ENCODE measurements at places on chromosomes 4 and X.

DNA sequence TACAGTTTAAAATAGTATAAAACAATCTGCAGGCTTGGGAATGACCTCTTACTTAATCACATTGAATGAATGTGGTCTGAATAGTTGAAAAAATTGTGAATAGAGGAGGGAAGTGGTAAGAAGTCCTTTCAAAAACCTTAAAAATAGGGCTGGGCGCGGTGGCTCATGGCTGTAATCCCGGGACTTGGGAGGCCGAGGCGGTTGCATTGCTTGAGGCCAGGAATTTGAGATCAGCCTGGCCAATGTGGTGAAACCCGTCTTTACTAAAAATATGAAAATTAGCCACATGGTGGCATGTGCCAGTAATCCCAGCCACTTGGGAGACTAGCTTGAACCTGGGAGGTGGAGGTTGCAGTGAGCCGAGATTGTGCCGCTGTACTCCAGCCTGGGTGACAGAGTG is 36.5 kb downstream of the HERC3 start:
- no peak for DNase-seq

- DNase-seq, result no peak
Measured at GRCh38 chr4:13856387-13856786, 228.9 kb upstream of the BOD1L1 start.

- no peak for DNase-seq
Measured at GRCh38 chr4:111610681-111611080, 534.6 kb upstream of the FAM241A start.

- no peak for DNase-seq
Measured at GRCh38 chr4:164755432-164755831, 1.5 kb downstream of the SMIM31 start.

DNA sequence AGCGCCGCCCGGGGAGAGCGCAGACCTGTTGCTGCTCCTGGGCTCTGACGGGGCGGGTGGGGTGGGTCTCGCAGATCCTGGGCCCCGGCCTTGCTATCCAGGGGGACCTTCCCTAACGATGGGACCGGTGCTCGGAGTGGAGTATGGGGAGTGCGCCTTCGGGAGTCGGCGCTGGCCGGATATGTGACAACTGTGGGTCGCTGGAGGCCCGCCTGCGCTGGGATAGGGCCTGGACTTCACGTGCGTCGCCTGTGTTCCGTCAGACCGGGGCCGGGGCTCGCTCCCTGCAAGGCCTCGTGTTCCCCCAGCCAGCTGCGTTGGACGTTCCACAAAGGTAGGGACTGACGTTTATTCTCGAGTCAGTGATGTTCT is 1.3 kb downstream of the TBL1X start:
- peak; percentile 55 for DNase-seq

All from right forelimb (tissue), 1 donor.